ENCODE measurements at places on chromosomes 11 and 22. TPM values are rescaled to one million over a fixed set of nuclear protein-coding genes. Genes with fewer than 3 reads are reported as not detected.

DNA sequence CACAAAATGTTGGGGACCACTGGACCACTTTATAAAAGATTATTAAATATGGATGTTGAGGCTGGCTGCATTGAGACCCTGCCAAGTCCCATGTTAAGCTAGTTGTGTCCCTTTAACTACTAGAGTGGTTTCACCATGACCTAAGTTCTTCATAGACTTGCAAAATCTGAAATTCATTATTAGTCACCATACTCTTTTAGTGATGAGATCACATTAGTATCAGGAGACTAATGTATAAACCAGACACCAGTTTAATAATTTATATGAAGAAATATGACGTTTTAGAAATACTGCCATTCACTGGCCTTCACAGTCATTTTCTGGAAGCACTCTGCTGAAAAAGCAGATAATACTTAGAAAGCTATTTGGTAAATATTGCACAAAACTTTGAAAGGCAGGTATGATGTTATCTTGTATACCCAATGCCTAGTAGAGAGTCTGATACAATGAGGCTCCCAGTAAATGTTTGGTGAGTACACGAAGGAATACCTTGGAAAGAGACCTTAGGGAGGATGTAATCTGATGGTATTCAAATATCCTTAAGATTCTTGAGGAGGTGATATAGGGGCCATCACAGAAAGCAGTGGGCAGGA, 728.2 kb upstream of the ANO5 start:
- DNase-seq, result peak; percentile 4

Gene OR52E6
- not detected for total RNA-seq

- no peak for DNase-seq
Observed at GRCh38 chr11:37843603-37844002, 1245.6 kb upstream of the RAG2 start.

DNA sequence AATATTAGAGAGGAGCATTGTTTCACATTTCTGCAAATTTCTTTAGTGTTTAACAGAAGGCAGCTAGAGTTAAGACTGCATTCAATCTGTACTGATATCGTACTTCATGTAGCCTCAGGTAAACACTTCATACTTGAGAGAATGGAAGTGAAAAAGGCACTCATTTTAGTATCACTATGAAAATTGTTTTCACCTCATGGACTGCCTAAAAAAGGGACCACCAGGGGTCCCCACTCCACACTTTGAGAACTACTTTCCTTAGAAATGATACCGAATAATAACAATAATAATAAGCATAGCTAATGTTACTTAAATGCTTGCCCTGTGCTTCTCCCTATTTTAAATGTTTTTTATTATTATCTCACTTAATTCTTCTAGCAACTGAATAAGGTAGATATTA, 95.1 kb downstream of the BLID start:
- DNase-seq, result no peak

Gene OR1S2
- total RNA-seq, result not detected
